ENCODE measurements at places on chromosomes 6 and 20.

GRCh38 chr20:10637031-10637559, 36.7 kb downstream of the JAG1 start:
- no peak for DNase-seq

- no peak for DNase-seq
These were observed 571 bp downstream of the CSNK2B start for GRCh38 chr6:31666337-31666965.

GRCh38 chr20:31669876-31670275, 32.2 kb downstream of the COX4I2 start:
- DNase-seq: no peak

DNA sequence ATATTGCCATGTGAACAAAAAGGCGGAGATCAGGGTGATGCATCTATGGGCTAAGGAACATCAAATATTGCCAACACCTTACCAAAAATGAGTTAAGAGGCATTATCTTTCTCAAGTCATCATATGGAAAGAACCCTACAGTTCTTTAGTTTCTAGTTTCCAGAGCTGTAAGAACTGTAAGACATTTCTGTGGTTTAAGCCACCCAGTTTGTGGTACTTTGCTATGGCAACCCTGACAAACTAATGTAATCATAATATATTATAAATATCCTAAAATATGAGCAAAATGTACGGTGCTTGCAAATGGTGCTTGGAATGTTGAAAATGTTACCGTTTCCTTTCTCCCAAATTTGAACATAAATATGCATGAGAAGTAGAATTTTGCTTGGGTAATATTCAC, 349.6 kb downstream of the PHF3 start:
- DNase-seq: no peak

DNA sequence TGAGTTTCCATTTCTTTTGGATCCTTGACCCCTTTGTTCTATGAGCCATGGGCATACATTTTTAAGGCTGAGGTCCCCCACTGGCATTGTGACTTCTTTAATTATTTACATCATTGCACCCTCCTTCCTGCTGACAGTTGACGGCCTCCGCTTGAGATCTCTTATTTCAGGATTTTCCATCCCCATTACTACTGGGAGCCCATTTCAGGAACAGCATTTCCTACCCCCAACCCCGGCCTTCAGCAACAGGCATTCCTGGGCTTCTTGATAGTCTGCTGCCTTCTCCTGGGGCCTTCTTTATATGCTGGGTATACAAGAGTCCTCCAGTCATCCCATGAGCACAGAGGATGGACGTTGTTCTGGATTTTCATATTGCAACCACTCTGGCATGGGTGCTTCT, 3.8 kb downstream of the ULBP1 start:
- DNase-seq: no peak

DNA sequence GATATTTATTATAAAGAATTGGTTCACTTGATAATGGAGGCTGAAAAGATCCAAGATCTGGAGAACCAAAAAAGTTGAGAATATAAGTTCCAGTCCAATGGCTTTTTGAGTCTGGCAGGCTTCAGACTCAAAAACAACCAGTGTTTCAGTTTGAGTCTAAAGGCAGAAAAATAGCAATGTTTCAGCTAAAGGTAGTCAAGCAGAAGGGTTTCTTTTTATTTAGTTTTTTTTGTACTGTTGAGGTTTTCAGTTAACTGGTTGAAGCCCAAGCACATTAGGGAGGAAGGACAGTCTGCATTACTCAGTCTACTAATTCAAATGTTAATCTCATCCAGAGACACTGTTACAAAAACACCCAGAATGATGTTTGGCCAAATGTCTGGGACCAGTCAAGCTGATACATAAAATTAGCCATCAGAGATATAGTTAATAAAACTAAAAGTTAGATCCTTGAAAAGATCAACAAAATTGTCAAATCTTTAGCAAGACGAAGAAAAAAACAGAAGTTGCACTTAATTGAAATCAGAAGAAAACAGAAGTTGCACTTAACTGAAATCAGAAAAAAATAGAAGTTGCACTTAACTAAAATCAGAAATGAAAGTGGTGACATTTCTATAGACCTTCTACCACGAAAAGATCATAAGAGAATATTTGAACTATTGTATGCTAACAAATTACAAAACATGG, 980.3 kb upstream of the FLRT3 start:
- DNase-seq: peak; percentile 5

All from CD14-positive monocyte (primary cell).